ENCODE measurements at places on chromosomes 4 and X.

- DNase-seq, result peak; percentile 94
Measured at GRCh38 chr4:81471588-81472280, at the start of gene RASGEF1B. RASGEF1B (minus strand) TSS chr4:81471907; CDS start chr4:81459508, 12,399 bp downstream.

GRCh38 chrX:10828640-10829039 lies 208.3 kb upstream of the MID1 start:
- DNase-seq, result no peak

- DNase-seq, result no peak
Measured at GRCh38 chrX:119156241-119156640, 28.6 kb upstream of the KIAA1210 start.

DNA sequence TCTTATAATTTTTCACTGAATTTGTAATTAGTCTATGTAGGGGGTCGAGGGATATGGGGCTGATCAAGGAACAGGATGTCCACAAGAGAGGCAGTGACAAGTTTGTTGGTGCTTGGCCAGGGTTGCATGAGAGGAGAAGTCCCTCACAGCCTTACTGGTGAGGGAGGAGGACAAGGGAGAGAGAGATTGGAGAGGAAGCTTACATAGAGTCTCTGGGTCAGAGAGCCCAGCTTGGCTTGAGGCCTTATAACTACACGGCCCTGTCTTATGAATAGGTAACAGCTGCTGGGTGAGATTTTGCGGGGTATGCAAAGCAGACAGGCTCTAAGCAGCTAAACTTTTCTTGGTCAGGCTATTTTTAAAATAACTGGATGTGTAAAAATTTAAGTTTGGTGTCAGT lies 37.9 kb upstream of the OTUD4 start:
- no peak for DNase-seq

DNA sequence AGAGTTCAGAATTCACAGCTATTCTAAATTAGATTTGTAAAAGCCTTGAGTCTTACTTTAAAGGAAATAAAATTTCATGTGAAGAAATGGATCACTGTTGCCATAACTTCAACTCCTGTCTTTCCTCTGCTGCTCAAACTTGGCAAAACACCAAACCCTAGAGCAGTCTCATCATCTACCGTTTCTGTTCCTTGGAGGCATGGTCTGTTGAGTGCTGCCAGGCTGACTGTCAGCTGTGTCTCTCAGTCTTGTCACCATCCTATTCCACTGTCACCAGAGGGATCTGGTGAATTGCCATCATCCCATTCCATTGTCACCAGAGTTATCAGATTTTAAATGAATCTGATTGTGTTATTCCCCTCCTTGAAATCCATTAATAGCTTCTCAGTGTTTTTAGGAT lies 55.6 kb downstream of the STIM2 start:
- no peak for DNase-seq

GRCh38 chrX:63784902-63785707 lies at the start of gene ARHGEF9:
ARHGEF9 (minus strand) TSS chrX:63785214; CDS start chrX:63785145, 69 bp downstream.
- DNase-seq, result no peak

- no peak for DNase-seq
Measured at GRCh38 chr4:168259096-168259495, 59.5 kb downstream of the DDX60 start.

DNA sequence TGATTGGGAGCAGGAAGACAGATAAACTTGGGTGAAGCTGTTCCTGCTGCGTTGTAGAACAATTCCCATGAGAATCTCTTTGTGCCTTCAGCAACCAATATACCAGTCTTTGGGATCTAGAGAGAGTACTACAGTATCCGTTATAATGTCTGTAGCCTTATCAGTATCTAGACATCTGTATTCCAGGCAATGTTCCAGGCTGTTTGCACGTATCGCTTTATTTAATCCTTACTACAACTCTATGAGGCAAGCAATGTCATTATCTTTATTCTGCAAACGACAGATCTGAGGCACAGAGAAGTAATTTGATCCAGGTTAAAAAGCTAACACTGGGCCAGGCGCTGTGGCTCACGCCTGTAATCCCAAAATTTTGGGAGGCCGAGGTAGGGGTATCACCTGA lies 251.6 kb downstream of the ARHGAP24 start:
- no peak for DNase-seq

DNA sequence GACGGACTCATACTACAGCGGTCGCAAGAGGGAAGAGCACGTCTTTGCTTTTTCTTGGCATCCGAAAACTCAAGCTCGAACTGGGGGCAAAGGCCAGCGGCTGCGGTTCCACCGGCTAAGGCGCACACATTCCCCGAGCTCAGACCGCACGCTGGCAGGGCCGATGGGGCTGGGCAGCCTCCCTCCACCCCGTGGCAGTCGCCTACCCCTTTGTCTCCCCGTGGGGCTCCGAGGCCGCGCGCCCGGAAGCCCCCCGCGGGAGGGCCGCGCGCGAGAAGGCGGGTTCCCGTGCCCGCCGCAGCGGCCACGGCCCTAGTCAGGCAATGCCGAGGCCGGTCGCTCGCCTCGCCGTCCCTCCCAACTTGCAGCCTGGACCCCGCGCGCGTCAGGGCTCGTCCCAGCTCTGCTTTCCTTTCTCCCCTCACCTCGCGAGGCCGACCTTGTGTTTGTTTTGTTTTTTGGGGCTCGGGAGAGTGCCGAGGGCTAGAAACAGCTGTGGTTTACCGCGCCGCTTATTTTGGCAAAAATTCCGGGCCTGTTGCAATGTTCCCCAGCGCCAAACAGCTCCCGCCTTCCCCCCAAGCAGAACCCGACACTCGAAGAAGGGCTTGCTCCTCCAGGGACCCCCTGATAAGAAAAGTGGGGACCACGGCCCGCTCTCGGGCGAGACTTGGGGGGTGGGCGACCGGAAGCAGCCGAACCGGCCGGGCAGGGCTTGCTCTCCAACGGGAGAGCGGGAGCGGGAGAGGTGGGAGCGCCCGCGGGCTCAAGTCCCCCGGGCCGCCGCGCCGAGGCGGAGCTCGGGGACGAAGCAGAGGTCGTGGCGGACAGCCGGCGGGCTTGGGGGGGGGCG lies 561 bp upstream of the N4BP2 start:
- peak; percentile 34 for DNase-seq

Data from stimulated activated CD4-positive, alpha-beta T cell treated with anti-CD3 and anti-CD28 coated beads, Interleukin-4, amount 100 ng/mL, for 48 hours (primary cell).